ENCODE measurements at places on chromosomes 12 and 14.

GRCh38 chr14:93967637-93968250 lies 8.6 kb downstream of the ASB2 start:
- no peak for DNase-seq

GRCh38 chr14:77053046-77053841 lies 24.7 kb upstream of the IRF2BPL start:
- DNase-seq: peak; percentile 92

- peak; percentile 31 for DNase-seq
Measured at GRCh38 chr14:89915114-89915878, 39.2 kb downstream of the EFCAB11 start.

DNA sequence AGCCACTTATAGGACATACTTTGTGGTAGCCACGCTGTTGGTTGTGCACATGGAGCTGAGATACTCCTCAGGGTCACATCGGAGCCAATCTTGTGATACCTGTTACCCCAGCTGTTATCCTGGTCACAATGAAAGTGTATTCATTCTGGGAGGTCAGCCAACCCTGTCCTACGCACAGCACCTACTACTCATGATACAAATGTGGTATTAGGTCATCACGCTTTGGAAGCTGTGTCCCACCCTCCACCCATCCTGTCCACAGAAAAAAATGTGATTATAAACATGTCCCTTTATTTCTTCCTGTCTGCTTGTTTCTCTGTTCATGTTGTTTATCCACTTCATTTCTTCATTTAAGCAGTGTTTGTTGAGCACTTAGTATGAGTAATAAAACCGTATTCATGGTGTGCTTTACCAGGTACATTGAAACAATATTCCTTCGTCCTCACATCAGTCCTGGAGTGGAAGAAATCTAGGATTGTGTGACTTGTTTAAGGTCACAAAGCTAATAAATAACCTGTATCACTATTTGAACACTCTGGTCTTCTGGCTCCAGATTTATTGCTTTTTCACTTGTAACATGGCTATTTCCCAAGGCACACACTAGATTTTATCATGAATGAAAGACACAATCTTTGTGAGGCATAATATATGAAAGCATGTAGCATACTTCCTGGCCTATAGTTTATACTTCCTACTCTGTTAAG lies 73.1 kb downstream of the DERA start:
- DNase-seq: no peak

DNA sequence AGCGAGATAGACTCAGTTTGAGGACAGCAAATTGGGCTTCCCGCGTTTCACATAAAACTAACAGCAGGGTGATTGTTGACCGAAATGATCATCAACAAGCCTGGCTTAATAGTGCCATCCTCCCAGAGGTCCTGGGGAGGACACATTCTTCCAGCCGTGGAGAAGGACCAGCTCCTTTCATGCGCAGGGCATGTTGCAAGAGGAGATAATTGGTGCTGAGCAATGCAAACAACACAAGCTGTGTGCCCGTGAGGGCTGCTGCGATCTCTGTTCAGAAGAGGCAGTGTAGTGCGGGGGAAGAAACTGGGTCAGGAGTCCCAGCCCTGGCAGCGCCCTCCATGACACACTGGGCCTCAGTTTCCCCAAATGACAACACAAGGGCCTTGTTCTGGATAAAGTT lies 54.3 kb downstream of the CCDC85C start:
- DNase-seq: no peak

DNA sequence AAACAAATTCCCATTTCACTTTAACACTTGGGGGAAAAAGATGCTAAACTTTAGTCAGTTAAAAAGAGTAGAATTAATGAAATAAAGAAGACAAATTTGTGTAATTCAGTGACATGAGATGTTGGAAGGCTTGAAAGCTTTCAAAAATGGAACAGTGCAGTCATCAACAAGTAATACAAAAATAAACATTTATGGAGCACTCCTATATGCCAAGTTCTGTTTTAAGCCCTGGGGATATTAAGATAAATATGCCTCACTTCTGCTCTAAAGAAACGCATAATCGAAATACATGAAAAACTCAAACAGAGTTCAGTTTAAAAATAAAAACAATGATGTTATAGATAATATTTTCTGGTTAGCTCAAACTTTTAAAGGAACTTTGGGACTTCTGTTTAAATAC lies 93.0 kb downstream of the KCNH5 start:
- no peak for DNase-seq

DNA sequence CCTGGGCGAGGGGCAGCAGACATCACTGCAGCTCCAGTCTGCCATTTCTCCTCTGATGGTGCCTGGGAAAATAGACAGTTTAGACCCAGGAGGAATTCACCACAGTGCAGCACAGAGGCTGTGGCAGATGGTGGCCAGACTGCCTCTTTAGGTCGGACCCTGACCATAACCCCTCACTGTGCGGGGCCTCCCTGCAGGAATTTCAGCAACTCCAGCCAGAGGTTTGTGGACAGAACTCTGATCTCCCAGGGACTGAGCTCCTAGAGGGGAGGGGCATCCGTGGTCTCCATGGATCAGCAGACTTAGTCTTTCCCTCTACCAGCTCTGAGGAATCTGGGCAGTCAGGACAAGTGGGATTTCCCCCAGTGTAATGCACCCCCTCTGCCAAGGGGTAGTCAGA lies 106.5 kb downstream of the ZC3H14 start:
- DNase-seq: no peak

- DNase-seq: peak; percentile 27
Measured at GRCh38 chr12:54593135-54593534, 4.7 kb upstream of the PPP1R1A start.

GRCh38 chr12:47085815-47086252 lies 6.1 kb upstream of the AMIGO2 start:
- peak; percentile 35 for DNase-seq

DNA sequence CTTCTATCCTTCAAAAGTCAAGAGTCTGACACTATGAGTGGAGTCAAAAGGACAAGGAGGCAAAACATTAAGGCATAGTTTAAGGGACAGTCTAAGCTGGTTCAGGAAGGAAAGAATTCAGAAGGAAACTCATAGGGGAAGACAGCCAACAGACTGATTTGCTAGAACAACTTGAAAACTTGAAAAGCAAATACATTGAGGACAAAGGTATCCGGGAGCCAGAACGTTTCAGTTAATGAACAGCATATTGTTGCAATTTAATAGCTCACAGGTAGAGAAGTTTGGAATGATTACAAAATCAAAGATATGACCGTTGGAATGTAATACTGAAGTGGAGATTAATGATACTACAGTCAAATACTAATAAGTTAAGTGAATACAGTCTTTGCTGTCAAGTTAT lies 312.8 kb upstream of the RPL10L start:
- no peak for DNase-seq

DNA sequence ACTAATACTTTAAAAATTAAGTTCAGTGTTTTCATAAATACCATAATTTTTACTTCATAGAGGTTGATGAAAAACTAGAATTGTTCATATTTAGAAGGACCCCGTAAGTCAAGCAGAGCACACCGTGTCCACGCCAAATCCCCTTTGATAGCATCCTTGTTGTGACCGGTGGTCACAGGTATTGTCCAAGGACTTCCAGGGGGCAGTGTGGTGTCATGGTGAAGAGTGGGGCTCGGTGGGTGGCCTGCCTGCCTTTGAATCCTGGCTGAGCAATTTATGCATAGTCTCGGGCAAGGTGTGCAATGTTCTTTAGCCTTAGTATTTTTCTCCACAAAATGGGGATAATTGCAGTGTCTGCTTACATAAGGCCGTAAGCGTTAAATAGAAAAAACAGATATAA lies 169.9 kb downstream of the KTN1 start:
- DNase-seq: no peak

DNA sequence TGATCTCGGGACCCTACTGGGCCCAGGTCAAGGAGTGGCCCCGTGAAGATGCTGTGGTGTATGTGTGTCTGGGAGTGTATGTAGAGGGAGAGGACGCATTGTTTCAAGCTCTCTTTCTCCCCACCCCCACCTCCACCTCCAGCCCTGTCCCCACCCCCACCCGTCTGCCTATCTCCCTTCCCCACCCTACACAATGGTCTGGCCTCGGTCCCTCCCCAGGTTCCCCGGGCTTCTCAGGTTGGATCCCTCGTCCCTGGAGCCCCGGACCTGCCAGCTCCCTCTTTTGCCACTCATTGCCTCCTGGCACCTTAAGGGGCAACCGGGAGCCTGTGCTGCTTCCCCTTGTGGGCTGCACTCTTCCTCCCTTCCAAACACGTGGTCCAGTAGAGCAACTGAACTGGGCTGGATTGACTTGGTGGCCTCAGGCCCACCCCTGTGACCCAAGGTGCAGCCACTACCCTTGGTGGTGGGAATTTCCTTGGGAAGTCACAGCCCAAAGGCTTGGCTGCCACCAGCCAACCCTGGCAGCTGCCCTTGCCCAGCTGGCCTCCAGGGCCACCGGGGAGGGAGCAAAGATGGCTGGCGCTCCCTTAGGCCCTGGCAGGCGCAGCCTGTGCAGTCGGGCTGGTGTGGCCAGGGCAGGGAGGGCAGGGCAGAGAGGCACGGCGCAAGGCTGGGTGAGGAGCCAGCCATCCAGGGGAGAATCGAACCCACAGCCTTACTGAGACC lies 628 bp downstream of the VRTN start:
- no peak for DNase-seq

DNA sequence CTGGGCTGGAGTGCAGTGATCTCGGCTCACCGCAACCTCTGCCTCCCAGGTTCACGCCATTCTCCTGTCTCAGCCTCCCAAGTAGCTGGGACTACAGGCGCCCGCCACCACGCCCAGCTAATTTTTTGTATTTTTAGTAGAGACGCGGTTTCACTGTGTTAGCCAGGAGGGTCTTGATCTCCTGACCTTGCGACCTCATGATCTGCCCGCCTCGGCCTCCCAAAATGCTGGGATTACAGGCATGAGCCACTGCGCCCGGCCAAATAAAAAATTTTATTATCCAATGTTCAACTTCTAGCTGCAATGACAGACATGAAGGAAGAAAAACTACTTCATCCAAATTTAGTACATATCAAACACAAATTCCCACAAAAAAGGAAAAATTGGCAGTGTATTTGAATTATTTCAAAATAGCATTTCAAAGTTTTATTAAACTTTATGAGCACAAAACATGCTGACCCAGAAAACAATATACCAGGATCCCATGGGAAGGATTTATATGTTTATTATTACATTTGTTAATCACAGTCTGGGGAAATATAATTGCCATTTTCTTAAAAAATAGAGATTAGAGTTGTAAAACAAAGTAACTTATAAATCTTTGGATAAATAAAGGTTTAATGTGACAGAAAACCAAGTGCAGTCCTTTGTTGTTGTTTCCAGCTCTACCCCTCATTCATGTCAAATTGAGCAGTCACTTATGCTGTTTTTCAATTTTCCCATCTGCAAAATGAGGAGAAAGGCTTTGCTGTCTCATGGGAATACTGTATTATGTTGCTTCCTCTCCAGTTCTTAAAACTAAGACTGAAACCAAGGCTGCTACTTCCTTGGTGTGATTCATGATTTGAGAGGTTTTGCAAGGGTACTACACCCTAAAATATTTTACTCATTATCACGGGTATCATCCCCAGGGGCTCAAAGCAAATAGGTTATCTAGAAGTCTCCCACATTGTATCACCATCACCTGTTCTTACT lies 155.2 kb upstream of the AVPR1A start:
- no peak for DNase-seq

DNA sequence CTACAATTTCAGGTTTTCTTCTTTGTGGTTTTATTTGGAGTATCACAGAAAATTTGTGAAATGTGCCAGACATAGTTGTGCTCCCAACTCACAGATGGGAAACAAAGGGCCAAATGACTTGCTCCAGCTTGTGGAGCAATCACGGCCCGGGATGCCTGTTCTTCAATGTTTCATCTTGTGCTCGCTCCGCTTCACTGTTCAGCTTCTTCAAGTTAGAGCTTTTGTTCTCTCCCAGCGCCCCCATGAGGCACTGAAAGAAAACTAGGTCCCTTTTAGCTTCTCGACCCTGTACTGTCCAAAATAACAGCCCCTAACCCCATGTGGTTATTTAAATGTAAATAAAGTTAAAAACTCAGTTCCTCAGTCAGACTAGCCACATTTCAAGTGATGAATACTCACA lies 187.9 kb upstream of the STXBP6 start:
- no peak for DNase-seq

- DNase-seq: no peak
Measured at GRCh38 chr12:93032758-93033157, 103.7 kb upstream of the EEA1 start.

DNA sequence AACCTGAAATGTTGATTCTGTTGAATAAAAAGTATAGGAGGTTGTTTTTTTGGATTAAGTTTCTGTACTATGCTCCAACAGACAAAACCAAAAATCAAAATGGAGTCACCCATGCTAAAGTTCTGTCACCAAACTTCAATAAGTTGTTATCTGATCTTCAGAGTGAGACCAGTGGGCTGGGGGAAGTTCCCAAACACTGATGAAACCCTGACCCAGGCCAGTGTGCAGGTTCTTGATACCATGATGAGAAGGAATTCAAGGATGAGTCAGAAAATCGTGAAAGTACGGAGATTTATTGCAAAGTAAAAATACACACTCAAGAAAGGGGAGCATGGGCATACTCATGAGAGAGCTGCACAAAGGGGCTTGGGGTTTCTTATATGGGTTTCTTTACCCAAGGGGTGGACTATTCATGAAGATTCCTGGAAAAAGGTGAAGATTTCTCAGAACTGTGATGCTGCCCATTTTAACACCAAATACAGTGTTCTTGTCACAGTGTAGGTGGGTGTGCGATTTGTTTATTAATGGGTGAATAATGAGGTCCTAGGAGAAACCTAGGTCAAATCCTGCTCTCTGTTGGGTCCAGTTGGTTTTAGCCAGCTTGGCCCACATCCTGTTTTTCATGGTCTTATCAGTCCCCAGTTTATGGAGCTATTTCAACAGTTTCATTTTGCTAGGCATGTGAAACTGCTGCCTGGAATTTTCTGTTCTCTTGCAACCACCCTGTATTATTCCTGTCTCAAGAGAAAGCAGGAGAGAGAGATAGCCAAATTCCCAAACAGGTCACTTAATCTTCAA lies 27.5 kb upstream of the DENND5B start:
- no peak for DNase-seq

DNA sequence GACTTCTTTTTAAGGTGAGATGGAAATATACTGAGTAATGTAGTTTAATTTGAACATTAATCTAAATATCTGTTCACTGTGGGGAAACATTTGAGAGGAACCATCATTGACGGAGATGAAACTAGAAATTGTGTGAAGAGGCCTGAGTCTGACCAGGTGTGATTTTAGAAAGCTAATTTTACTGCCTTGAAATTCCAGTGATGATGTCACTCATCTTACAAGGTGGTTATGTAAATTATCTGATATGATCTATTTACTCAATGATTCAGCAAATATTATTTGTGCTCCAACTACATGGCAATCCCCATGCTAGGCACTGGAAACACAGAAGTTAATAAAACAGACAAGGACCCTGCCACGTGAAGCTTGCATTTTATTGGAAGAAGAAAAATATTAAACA lies 435.7 kb upstream of the DCN start:
- DNase-seq: no peak

- no peak for DNase-seq
Measured at GRCh38 chr14:23174296-23175184, 8.9 kb downstream of the SLC7A8 start.

DNA sequence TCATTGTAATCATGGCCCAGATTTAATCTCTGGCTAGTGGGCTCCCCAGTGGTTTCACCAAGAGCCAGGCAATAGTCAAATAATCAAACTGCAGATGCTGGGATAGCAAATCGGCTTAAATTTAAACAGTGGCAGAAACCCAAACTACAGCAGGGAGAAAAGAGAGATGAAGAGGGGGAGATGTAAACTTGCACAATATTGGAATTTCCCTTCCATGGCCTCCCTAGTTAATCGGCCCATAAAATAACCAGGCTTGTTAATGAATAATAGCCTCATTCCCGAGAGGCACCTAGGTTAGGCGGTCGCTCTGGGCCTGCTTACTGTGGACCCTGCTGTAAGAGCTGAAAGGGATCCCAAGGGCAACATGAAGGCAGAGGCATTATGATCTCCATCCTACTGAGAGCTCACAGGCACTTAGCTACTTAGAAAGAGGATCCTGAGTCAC lies 116.2 kb downstream of the NUAK1 start:
- DNase-seq: no peak

Measured in upper lobe of left lung (tissue), 6 donors.